ENCODE measurements at places on chromosomes 11 and 22.

DNA sequence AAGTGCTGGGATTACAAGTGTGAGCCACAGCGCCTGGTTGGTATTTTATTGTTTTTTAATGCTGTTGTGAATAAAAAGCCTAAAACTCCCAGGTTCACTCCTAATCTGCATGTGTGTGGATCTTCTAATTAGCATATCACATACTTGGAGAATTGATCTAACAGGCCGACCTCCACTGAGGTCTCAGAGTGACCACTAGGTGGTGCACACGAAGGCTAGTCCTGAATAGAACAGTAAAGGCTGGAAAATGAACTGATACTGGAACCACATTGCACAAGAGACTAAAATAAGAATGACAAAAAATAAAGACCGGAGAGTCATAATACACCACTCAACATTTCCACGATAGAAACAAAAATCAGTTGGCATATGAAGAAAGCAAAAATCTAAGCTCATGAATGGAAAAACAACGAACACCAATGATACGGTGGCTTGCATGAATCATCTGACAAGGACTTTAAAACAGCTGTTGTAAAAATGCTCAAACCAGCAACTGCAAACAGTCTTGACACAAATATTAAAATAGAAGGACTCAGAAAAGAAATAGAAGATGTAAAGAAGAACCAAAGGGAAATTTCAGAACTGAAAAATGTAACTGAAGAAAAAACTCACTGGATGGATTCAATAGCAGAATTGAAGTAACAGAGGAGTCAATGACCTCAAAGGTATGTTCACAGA, 19.2 kb downstream of the PIM3 start:
- H3K27ac ChIP-seq, result no peak overlapping the region
- DNase-seq, result peak; percentile 53
- H3K27me3 ChIP-seq, result peaks cover 22% of the 10 kb centered on the region
- peaks cover 3% of the 10 kb centered on the region for H3K4me1 ChIP-seq

GRCh38 chr11:8794126-8794525, 111.5 kb downstream of the RPL27A start:
- no peak for DNase-seq
- H3K4me3 ChIP-seq, result no peak overlapping the region
- no peaks in the 10 kb centered on the region for H3K36me3 ChIP-seq
- no peaks in the 10 kb centered on the region for H3K27me3 ChIP-seq
- peak overlapping the region; percentile 34 for H3K27ac ChIP-seq

GRCh38 chr22:17627961-17628405, 566 bp downstream of the ATP6V1E1 start:
- no peak for DNase-seq
- H3K36me3 ChIP-seq, result peaks cover 4% of the 10 kb centered on the region
- H3K27ac ChIP-seq, result peak overlapping the region; percentile 100
- no peaks in the 10 kb centered on the region for H3K27me3 ChIP-seq

GRCh38 chr11:76095891-76096290, 110.4 kb downstream of the WNT11 start:
- DNase-seq, result no peak
- H3K4me1 ChIP-seq, result 0 out of 2 replicates have a peak, but pooled peaks cover 5% of the 10 kb centered on the region
- H3K36me3 ChIP-seq, result peaks cover 15% of the 10 kb centered on the region
- no peaks in the 10 kb centered on the region for H3K27me3 ChIP-seq

GRCh38 chr11:330307-330693, 9.6 kb upstream of the IFITM3 start:
- H3K4me3 ChIP-seq, result no peak overlapping the region
- H3K4me1 ChIP-seq, result peaks cover 53% of the 10 kb centered on the region
- DNase-seq, result no peak
- peaks cover 30% of the 10 kb centered on the region for H3K36me3 ChIP-seq
- peaks cover 10% of the 10 kb centered on the region for H3K27me3 ChIP-seq

- H3K36me3 ChIP-seq, result no peaks in the 10 kb centered on the region
- H3K4me1 ChIP-seq, result peaks cover 16% of the 10 kb centered on the region
- no peak overlapping the region for H3K4me3 ChIP-seq
These were observed 85.9 kb downstream of the ZNF280B start for GRCh38 chr22:22422629-22423112.

- H3K36me3 ChIP-seq, result no peaks in the 10 kb centered on the region
- H3K27me3 ChIP-seq, result peaks cover 34% of the 10 kb centered on the region
- DNase-seq, result no peak
- peaks cover 16% of the 10 kb centered on the region for H3K4me1 ChIP-seq
- no peak overlapping the region for H3K27ac ChIP-seq
These were observed 24.9 kb downstream of the EIF3F start for GRCh38 chr11:8011981-8012444.

DNA sequence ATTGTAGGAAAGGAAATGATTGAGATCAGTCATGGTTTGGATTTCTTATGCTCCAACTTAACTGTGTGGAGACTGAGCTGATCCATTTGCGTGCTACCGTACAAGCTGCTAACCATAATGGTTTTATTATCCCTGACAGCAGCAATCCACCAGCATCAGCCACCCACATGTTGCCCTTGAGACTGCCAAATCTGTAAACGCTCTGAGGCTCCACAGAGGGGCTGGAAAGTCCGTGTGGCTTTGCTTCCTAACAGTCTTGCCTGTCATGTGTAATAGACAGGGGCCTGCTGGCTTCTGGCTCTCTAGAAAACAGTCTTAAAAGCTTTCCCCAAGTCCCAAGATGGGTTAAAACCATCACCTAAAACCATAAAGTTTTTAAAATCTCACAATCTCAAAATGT, 30.1 kb downstream of the ATG16L2 start:
- H3K4me1 ChIP-seq, result no peaks in the 10 kb centered on the region
- no peak overlapping the region for H3K4me3 ChIP-seq
- no peaks in the 10 kb centered on the region for H3K27me3 ChIP-seq
- no peak overlapping the region for H3K27ac ChIP-seq
- no peaks in the 10 kb centered on the region for H3K36me3 ChIP-seq

- no peak overlapping the region for H3K4me3 ChIP-seq
- no peaks in the 10 kb centered on the region for H3K27me3 ChIP-seq
- H3K4me1 ChIP-seq, result peaks cover 43% of the 10 kb centered on the region
These were observed 36.8 kb downstream of the PLEKHA7 start for GRCh38 chr11:16977136-16977993.

- H3K4me1 ChIP-seq, result peaks cover 25% of the 10 kb centered on the region
- no peak overlapping the region for H3K27ac ChIP-seq
- DNase-seq, result no peak
These were observed 621.1 kb downstream of the OPCML start for GRCh38 chr11:132911186-132911585.

- H3K4me3 ChIP-seq, result no peak overlapping the region
- H3K27ac ChIP-seq, result 0 out of 2 replicates have a peak overlapping the region, but pooled peaks have one; percentile 26
- no peak for DNase-seq
- H3K36me3 ChIP-seq, result peaks cover 44% of the 10 kb centered on the region
- H3K27me3 ChIP-seq, result no peaks in the 10 kb centered on the region
These were observed 16.8 kb upstream of the TMEM121B start for GRCh38 chr22:17137861-17138425.
